ENCODE measurements at places on chromosomes 2 and 18. TPM values are rescaled to one million over a fixed set of nuclear protein-coding genes. Genes with fewer than 3 reads are reported as not detected.
A peak's percentile ranks its signal among the peaks of the same experiment; 100 is the strongest.

The TUBA4B gene
- not detected for total RNA-seq

The GPR45 gene
- not detected for total RNA-seq

The EPB41L3 gene
- total RNA-seq, result 22.1 TPM

The ALPP gene
- 0.52 TPM for total RNA-seq

The DUSP11 gene
- total RNA-seq, result 10.9 TPM

DNA sequence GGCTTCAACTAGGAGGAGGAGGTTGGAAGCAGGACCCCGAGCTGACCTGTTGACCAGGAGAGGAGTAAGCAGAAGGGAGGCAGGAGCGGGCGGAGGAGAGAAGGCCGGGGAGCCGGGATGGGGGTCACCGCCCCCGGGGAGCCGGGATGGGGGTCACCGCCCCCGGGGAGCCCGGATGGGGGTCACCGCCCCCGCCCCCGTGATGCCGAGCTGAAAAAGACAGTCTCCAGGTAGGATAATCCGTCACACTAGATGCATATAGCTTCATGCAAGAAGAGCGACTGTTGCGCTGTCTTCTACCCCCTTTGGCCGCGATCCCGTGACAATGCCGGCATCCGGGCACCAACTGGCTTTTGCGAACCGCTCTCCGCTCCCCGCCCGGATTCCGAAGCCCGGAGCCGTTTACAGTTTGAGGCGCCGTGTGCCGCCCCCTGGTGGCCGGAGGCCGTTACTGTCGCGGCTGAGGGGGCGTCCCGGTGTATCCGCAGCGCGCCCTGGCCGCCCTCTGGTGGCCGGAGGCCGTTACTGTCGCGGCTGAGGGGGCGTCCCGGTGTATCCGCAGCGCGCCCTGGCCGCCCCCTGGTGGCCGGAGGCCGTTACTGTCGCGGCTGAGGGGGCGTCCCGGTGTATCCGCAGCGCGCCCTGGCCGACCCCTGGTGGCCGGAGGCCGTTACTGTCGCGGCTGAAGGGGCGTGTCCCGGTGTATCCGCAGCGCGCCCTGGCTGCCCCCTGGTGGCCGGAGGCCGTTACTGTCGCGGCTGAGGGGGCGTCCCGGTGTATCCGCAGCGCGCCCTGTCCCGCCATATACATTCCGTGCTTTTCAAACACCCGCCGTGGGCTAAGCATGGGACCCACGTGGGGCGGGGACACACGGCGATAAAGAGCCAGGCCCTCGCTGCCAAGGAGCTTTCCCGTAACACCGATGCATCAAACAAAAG lies 89.6 kb downstream of the ACTR3 start:
- H3K4me3 ChIP-seq, result no peak overlapping the region
- H3K4me1 ChIP-seq, result peaks cover 19% of the 10 kb centered on the region
- H3K27ac ChIP-seq, result peak overlapping the region; percentile 59
- H3K36me3 ChIP-seq, result no peaks in the 10 kb centered on the region

DNA sequence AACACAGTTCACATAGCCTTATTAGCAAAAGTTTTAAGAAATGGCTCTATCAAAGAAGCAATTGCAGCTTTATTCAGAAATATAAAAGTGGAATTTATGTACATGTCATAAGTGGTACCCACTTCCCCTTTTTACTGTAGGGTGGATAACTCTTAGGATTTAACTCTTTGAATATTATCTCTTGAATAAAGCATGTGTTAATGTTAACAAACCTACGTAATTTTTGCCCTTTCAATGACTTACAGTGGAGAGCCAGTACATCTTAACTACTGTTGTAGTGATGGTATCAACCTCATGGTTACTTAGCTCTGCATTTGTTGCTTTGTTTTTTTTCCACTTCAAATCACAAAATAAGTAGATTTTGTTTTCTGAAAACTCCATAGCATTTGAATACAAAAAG lies 8.8 kb downstream of the NABP1 start:
- no peak overlapping the region for H3K4me3 ChIP-seq
- no peak for DNase-seq
- no peaks in the 10 kb centered on the region for H3K27me3 ChIP-seq
- peaks cover 8% of the 10 kb centered on the region for H3K4me1 ChIP-seq

- no peaks in the 10 kb centered on the region for H3K36me3 ChIP-seq
- H3K27ac ChIP-seq, result no peak overlapping the region
- no peak overlapping the region for H3K4me3 ChIP-seq
- H3K4me1 ChIP-seq, result no peaks in the 10 kb centered on the region
These were observed 106.5 kb downstream of the LAMA1 start for GRCh38 chr18:7011142-7011541.

- no peak overlapping the region for H3K4me3 ChIP-seq
- H3K27ac ChIP-seq, result no peak overlapping the region
- H3K4me1 ChIP-seq, result peaks cover 8% of the 10 kb centered on the region
- no peaks in the 10 kb centered on the region for H3K27me3 ChIP-seq
- no peaks in the 10 kb centered on the region for H3K36me3 ChIP-seq
These were observed 26.4 kb downstream of the MGAT5 start for GRCh38 chr2:134280231-134280630.

- H3K4me1 ChIP-seq, result no peaks in the 10 kb centered on the region
- no peaks in the 10 kb centered on the region for H3K36me3 ChIP-seq
These were observed 382.2 kb downstream of the NBAS start for GRCh38 chr2:15178946-15179345.

DNA sequence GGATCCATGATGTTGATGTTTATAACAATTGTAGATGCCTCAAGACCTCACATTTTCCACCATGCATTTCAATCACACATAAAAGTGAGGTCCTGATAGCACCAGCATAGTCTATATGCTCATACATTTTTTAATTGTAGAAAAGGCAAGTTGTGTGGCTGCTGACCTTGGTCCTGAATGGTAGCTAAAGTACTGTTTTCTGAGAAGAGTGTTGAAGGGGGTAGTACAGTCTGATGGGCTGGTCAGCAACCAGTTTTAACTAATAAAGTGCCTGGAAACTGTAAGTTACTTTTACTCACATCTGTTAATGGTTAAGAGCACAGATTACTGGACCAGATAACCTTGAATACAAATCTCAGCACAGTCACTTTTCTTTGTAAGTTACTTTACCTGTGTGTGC lies 15.9 kb downstream of the ZNF638 start:
- H3K36me3 ChIP-seq, result no peaks in the 10 kb centered on the region
- H3K4me1 ChIP-seq, result peaks cover 10% of the 10 kb centered on the region
- no peak overlapping the region for H3K27ac ChIP-seq
- DNase-seq, result no peak
- no peaks in the 10 kb centered on the region for H3K27me3 ChIP-seq

- DNase-seq, result no peak
- H3K36me3 ChIP-seq, result no peaks in the 10 kb centered on the region
- H3K4me3 ChIP-seq, result peak overlapping the region; percentile 95
- no peaks in the 10 kb centered on the region for H3K27me3 ChIP-seq
These were observed 1.2 kb downstream of the TGOLN2 start for GRCh38 chr2:85326406-85327159.

DNA sequence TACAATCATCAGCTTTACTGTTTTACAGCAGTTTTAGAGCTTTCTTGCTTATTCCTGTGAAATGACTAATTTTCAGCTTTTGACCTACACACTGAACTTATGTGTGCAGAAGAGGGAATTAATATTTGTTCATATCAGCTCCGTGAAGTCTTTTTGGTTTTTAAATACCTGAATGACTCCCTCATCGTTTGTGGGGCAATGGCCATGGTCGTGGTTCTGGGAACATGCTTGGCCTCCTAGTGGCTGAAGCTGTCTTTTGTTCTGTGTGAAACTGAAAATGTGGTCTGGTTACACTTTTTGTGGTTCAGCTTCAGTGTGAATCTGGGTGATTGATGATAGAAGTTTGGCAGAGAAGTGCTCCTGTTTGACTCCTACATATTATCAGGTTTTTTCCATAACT lies 408.1 kb downstream of the THSD7B start:
- H3K4me1 ChIP-seq, result no peaks in the 10 kb centered on the region
- no peaks in the 10 kb centered on the region for H3K27me3 ChIP-seq
- no peak overlapping the region for H3K27ac ChIP-seq
- no peak overlapping the region for H3K4me3 ChIP-seq
- no peaks in the 10 kb centered on the region for H3K36me3 ChIP-seq

DNA sequence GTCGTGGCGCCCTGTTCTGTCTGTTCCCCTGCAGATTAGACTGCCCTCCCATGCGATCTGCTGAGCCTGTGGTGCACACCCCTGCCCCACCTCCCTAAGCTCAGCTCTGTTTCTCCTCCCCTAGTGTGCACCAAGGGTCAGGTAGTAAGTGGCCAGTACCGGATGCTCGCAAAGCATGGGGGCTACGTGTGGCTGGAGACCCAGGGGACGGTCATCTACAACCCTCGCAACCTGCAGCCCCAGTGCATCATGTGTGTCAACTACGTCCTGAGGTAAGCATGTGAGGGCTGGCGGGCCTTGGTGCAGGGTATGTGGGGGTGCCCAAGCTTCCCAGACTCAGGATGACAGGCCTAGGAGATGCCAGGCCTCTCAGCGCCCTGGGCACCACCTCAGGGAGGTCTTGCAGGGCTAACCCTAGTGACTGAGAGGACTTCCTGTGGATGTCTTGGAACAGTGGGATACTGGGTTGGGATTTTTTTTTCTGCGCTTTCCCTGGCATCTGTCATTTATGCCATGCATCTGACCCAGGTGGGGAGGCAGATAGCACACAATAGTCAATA lies 78.4 kb downstream of the EPAS1 start:
- H3K36me3 ChIP-seq, result peaks cover 10% of the 10 kb centered on the region
- no peaks in the 10 kb centered on the region for H3K4me1 ChIP-seq
- no peak overlapping the region for H3K4me3 ChIP-seq
- H3K27ac ChIP-seq, result no peak overlapping the region
- DNase-seq, result no peak
- no peaks in the 10 kb centered on the region for H3K27me3 ChIP-seq

DNA sequence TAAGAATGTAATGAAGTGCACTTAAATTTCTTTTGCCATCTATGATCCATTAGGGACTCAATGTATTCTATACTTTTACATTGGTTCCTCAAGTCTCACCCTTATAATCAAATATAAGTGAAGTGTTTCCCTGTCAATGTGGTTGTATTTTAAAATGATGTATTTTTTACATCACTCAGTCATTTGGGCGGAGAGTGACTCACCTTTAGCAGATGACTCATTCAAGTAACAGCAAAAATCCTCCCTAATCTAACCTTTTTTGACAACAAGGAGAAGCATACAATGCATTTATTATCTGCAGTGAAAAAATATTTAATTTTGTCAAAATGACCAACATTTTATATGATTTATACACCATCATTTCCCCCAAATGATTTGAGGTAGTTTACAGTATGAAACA lies 94.4 kb downstream of the FANCL start:
- no peaks in the 10 kb centered on the region for H3K27me3 ChIP-seq
- no peak overlapping the region for H3K27ac ChIP-seq
- H3K36me3 ChIP-seq, result no peaks in the 10 kb centered on the region
- no peak overlapping the region for H3K4me3 ChIP-seq
- no peak for DNase-seq
- no peaks in the 10 kb centered on the region for H3K4me1 ChIP-seq

GRCh38 chr18:78979056-78979729 lies 425 bp upstream of the SALL3 start:
- H3K4me1 ChIP-seq, result peaks cover 24% of the 10 kb centered on the region
- no peak for DNase-seq
- H3K4me3 ChIP-seq, result no peak overlapping the region
- no peaks in the 10 kb centered on the region for H3K27me3 ChIP-seq

DNA sequence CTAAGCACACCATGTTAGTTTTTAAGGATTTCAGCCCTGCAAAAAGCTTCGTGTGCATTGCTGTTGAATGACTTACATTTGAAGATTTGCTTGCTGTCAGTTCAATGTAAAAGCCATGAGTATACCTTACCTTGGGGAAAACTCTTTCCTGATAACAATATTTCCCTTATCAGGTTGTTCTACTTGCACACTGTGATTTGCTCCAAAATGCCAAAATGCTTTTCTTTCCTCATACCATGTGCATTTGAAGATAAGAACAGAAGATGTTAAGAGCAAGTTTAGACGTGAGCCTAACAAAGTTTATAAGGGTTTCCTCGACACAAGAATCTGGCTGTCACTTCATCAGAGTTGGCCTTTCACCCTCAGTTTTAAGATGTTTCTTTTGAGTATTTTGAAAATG lies 57.6 kb downstream of the SCN1A start:
- no peaks in the 10 kb centered on the region for H3K36me3 ChIP-seq
- H3K4me1 ChIP-seq, result no peaks in the 10 kb centered on the region
- H3K27ac ChIP-seq, result no peak overlapping the region
- no peaks in the 10 kb centered on the region for H3K27me3 ChIP-seq

GRCh38 chr2:190765386-190766173 lies 115.0 kb upstream of the GLS start:
- no peaks in the 10 kb centered on the region for H3K27me3 ChIP-seq
- no peaks in the 10 kb centered on the region for H3K4me1 ChIP-seq
- H3K27ac ChIP-seq, result no peak overlapping the region
- no peak overlapping the region for H3K4me3 ChIP-seq
- no peaks in the 10 kb centered on the region for H3K36me3 ChIP-seq
